COR-L47 (cell line): ENCODE measurements at places on chromosomes 1 and 21.

- no peak for DNase-seq
Measured at GRCh38 chr1:196516373-196516772, 91.9 kb downstream of the KCNT2 start.

- DNase-seq, result no peak
Measured at GRCh38 chr1:27053977-27054753, 41.5 kb upstream of the TENT5B start.

DNA sequence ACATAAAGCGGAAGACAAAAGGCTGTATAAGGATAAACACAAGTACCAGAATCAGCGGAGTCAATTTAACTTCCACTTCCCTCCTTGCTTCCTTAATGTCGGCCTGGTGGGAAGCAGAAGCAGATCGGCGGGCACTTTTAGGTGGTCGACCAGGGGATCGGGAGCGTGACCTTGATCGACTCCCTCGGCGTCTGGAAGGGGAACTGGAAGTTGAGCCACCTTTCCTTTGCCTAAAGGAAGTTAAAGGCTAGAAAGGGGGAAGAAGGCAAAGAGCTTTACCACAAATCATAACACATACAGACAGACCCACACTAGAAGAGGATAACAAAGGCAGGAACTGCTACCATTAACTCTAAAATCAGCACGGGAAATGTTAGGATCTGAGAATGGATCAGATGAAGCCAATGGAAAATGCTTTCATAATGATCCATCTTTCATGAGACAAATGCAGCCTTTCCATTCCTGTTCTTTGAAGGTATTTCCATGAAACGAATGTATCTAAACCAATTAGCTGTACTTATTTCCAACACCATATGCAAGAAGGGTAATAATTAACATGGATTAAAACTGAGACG lies 5.7 kb downstream of the LBR start:
- no peak for DNase-seq

DNA sequence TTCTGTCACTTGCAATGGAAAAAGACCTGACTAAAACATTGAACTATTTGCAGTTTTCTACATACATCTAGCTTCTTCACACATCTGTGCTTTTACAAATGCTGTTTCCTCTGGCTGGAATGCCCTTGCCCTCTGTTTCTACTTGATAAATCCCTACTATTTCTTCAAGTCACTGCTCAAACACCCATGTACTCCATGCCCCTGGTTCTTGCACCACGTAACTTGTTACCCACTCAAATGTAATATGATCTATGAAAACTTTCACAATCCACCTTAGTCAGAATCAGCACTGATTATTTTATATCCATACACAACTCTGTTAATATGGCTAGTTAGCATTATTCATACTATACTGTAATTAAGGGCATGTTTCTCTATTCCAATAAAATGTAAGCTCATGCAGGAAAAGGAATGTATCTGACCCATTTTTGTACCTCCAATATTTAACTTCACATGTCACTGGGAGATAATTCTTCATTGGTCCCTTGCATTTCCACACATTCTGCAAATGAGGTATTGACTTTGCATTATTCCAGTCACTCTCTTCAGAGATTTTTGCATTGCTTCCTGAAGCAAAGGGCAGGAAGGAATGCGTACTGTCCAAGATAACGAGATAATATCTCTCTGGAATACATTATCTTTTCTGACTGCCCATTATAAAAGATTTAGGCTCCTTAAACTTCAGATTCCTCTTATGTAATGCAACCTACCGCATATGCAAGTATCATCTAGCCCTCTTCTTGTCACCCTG lies 158.3 kb downstream of the COL24A1 start:
- no peak for DNase-seq

DNA sequence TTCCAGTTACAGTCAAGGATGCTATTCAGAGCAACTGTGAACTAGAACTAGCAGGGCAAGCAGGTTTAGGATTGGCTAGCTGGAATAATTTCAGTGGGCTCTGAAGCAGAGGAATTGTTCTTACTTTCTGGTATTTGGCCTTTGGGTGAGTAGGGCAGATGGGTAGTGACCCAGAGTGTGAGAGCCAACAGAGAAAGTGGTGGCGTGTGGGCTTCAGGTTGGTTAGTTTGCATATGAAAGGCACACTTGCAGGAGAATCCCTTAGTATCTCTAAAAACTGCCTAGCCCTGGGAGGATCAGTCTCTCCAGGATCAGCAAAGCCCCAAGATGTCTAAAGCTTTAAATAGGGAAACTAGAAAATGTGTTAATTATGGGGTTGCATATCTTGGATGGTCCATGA lies 67.6 kb upstream of the LRRC8B start:
- no peak for DNase-seq

DNA sequence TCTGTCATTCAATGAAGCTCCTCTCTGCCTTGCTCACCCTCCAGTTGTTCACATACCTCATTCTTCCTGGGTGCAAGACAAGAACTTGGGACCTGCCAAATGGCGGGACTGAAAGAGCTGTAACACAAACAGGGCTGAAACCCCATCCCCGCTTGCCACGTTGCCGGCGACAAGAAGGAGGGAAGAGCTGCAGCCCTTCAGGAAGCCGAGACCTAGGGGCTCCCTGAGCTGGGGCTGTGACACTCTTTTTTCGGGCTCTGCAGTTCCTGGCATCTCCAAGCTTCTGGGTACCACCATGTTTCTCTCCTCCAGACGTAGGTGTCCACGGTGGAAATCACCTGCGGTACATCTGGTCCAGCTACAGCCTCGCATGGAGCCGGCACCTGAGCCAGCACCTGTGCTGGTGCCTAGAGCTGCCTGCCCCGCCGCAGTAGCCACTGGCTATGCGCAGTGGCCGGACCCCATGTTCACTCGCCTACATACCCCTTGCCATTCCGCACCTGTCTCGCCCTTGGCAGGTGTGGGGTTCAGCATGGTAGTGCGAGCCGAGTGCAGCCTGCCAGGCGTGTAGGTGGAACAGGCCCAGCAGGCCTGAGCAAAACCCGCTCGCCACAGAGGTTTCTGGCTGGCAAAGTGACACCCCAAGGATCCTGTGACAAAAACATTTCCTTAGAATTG lies 367.0 kb upstream of the NEGR1 start:
- no peak for DNase-seq

DNA sequence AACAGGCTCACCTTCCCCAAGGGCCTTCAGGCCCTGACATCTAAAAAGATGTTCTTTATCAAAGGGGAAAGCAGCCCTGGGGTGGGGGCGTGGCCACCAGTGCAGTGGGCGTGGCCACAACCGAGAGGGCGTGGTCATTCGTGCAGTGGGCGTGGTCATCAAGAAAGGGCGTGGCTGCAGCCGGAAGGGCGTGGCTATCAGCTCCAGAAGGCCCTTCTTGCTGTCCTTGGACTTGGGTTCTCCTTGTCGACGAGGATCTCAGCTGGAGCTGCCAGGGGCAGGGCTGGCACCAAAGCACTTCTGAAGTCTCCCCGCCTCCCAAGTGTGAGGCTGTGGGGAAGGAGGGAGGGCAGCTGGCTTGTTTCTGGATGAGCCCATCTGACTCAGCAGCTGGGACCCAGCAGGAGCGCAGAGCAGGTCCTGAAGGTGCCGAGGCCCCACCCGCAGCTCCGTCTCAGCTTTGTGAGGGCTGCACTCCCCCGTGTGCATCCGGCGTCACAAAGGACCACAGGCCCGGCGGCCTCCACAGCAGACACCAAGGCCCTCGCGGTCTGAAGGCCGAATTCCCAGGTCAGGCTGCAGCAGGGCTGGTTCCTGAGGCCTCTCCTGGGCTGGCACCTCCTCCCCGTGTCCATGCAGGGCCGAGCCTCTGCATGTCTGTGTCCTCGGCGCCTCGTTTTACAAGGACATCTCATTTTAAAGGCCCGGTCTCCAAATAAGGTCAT lies 12.8 kb downstream of the PDE9A start:
- DNase-seq, result no peak

- peak; percentile 66 for DNase-seq
Measured at GRCh38 chr21:26846036-26846931, 1.1 kb upstream of the ADAMTS1 start.

DNA sequence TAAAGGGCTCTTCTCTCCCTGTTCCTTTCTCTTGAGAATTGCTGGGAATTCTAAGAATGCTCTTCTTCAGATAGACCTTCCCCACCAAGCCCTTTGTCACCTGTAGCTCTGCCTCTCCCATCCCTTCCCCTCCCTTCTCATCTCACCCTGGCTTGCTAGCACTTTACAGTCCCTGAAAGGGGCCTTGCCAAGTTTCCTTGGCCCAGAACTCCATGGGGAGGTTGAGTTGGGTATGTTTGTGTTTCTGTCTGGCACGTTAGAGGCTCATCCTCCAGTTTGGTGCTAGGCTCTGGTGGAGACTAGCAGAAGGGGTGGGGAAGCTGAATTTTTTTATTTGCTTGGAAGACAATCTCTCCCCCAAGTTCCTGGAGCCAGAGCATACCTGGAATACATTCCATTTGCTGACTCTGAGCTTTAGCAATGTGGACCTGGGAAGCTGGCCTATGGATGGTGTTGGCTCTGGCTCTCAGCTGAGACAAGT lies 4.9 kb downstream of the CGN start:
- no peak for DNase-seq

DNA sequence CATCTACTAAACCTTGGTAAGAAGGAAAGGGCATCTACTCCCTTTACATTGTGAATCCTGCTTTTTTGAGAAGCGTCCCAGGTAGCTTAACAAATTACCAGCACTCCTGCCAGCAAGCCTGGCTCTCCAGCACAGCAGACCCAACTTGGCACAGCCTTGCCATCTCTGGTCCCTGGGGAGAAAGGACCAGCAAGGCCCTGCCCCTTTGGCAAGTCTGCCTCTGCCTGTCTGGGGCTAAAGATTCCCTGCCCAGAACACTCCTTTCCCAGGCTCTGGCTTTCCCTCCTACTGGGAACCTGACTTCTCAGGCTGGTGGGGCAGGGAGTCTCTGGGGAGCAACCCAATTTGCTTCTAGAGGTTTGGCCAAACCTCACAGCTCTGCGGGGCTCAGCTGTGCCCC lies 68.5 kb downstream of the ATP2B4 start:
- DNase-seq, result no peak

DNA sequence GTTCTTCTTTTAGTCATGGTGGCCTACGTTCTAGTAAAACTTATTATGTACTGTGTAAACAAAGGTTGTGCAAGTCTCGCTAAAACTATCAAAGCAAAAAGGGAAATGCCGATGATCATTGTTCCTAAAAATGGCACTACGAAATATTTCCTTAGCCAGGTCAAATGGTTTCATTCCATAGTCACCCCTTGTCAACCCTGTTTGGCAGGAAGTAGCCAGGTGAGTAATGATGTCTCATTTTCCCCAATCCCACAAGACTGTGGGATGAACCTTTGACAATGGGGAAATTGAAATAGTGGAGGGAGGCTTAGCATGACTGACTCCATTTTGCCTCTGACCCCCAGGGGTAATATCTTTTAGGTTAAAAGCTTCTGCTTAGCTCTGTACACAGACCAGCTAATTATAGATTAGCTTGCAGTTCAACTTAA lies 5.6 kb upstream of the REN start:
- DNase-seq, result no peak

GRCh38 chr1:41152622-41153044 lies 89.5 kb downstream of the SCMH1 start:
- no peak for DNase-seq

DNA sequence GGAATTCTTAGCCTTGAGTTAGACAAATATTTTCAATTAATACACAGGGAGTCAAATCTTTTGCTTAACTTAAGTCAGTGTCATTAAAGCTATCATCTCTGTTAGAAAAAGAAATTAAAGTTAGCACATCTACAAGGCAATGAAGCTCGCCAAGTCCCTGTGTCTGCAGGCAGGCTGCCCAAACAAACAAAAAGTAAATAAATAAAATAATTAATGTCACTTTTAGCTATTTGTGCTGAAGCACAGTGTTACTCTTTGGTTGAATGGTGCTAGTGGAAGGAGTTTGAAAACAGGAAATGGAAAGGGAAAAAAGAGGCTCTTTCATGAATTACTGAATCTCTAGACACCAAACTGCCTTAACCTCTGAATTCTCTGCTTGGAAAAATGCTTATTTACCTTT lies 37.1 kb upstream of the COL11A1 start:
- no peak for DNase-seq

DNA sequence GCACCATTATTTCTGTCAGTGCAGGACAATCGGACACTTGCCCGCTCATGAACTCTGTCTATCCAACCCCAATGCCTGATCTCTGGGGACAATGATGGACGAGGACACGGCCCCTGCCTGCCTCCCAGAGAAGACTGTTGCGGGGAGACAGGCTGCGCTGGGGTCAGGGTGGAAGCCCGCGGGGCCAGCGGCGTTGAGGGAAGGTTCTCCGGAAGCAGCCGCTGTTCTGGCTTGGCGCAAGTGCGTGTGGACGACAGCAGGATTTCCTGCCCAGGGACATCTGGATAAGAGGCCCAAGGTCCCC lies 18.8 kb downstream of the RHBG start:
- no peak for DNase-seq

DNA sequence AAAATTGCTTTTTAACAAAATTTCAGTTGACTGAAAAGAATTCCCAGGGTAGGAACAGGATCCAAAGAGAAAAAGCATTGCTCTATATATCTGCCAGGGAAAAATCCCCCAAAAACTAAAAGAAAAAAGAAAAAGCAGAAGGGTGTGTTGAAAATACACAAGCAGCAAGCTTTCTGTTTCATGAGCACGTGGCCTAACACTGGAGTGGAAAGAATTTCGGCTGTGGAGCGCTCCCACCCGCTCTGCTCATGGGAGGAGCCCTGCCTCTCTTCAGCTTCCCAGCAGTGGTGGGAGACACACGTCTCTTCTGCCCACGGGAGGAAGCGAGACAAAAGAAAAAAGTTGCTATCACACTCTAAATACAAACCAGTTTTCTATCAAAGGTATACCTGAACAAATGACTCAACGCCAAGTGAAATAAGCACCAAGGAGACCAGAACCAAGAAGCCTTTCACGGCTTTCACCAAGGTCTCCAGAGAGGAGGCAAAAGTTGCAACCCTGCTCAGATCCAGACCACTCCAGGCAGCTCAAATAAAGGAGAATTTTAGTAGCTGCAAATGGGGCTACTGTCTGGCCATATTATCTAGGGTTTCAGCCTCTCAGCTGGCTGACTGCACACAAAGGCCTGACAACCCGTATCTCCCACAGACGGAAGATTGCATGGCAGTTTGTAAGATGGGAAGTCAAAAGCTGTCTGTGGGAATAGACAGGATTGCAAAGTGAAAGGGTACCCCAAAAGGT lies 29.5 kb upstream of the ZNF496 start:
- no peak for DNase-seq

DNA sequence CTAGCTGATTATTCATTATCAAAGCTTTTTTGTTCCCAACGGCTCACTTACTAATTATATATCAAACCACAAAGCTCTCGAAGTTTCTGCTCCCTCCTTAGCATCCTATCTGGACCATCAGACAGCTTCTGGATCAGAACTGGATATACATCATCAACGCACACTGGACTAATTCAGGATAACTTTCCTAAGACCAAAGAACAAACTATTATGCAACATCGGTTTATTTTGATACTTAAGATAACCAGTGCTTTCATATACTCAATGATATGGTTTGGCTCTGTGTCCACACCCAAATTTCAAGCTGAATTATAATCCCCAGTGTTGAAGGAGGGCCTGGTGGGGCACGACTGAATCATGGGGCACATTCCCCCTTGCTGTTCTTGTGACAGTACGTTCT lies 110.8 kb downstream of the SMYD3 start:
- DNase-seq, result no peak
